Breast epithelium (tissue), 4 donors: ENCODE measurements at places on chromosomes 12 and 14. TPM values are rescaled to one million over a fixed set of nuclear protein-coding genes. Genes with fewer than 3 reads are reported as not detected.
A peak's percentile ranks its signal among the peaks of the same experiment; 100 is the strongest.

DNA sequence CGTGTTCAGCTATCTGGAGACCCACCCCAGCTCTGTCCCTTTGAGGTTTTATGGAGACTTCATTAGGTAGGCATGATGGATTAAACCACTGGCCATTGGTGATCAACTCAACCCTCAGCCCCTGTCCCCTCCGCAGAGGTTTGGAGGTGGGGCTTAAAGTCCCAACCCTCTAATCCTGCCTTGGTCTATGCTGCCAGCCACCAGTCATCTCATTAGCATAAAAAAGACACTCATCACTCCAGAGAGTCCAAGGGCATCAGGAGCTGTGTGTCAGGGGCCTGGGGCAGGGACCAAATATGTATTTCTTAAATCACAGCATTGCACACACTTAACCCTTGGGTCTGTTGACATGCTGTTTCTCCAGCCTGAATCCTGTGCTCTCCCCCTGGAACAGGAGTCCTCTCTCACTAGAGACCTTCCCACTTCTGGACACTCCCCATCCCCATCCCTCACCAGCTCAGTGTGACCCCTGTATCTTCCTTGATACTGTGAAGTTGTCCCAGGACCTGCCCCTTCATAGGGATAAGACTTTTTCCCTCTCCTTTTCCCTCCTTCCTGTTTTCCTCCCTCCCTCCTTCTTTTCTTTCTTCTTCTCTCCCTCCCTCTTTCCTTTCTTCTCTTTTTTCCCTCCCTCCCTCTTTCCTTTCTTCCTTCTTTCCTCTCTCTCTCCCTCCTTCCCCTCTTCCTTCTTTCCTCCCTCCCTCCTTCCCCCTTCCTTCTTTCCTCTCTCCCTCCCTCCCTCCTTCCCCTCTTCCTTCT lies 54.7 kb upstream of the CLMN start:
- no peak for DNase-seq

DNA sequence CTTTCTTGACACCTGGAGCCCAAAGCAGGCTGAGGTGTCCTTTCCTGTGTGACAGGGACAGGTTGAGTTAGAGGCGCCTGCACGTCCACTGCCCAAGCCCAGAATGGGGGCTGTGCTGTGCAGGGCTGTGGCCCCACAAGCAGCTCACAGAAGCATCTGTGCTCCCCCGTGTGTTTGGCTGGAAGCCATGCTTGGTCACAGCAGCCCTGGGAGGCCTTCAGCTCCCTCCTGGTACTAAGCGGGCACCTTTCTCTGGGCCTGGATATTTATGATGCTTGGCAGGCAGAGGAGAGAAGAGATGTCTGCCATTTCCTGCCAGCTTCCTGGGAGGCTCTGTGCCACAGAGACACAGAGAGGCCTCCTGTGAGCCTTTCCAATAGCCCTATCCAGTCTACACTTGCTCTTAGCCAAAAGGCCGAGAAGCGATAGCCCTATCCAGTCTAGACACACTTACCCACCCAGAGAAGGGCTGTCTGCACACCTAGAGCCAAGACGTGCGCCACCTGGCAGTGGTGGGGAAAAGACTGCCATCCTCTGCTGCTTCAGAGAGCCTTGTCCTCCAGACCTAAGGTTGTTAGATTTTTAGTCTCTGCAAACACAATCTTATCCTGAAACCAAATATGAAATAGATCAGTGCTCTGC lies 117.4 kb downstream of the GCH1 start:
- DNase-seq, result no peak

DNA sequence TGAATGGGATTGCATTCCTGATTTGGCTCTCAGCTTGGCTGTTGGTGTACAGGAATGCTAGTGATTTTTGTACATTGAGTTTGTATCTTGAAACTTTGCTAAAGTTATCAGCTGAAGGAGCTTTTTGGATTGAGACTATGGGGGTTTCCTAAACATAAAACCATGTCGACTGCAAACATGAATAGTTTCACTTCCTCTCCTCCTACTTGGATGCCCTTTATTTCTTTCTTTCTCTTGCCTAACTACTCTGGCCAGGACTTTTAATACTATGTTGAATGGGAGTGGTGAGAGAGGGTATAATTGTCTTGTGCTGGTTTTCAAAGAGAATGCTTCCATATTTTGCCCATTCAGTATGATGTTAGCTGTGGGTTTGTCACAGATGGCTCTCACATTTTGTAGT lies 141.5 kb downstream of the CEP83 start:
- no peak for DNase-seq

DNA sequence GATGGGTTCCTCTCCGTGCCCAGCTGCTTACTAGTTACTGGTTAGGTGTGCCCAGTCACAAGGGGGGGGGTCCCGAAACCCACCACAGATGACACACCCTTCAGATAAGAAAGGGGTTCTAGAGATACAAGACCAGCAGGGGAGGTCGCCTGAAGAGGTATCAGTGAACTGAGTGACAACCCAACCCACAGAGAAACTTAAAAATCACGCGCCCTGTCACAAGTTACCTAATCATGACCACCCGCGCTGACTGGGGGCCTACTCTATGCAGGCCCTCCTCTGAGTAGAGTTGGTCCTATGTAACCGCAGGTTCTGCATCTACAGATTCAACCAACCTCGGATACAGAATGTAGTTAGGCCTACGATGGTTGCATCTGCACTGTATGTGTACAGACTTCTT lies 210.3 kb upstream of the SFSWAP start:
- no peak for DNase-seq

- DNase-seq, result peak; percentile 70
These were observed at the start of gene SNX6 for GRCh38 chr14:34629657-34630529. TSS of gene SNX6 (minus strand) at chr14:34630148. CDS start at chr14:34630116, 32 bp downstream.

DNA sequence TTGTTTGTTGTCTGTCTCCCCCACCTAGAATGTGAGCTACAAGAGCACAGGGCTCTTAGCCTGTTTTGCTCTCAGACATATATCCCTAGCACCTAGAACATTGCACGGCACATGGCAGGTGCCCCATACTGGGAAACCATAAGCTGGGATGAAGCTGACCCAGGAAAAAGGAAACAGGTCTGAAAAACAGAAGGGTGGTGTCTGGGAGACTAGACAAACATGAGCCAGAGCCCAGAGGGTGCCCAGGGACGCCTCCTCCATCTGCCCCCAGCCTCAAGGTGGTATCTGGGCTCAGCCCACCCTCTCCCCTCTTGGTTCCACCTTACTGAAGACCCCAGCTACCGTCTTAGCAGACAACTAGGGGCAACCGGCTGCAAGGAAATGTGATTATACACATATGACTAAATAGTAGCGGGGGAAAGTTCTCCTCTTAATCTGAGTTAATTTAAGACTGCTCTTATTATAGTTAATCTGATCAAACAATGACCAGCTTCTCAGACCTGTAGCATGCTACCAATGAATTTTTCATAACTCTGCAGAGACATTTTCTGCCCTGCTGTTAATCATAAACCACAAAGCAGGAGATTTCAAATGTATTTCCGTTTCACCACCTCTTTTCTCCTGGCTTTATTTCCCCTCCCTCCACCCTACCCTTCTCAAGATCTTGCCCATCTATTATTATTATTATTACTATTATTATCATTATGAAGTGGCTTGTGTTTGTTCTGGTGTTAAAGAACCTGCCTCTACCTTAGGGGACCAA lies 31.9 kb downstream of the KSR2 start:
- DNase-seq, result no peak

Gene LPAR5
- total RNA-seq, result 1.8 TPM

Gene RDH12
- total RNA-seq, result not detected

Gene TBX3
- 78.3 TPM for total RNA-seq

Gene RNASE7
- 3.1 TPM for total RNA-seq

Gene PIWIL1
- total RNA-seq, result not detected

Gene PHLDA1
- total RNA-seq, result 32.6 TPM
